Activated CD8-positive, alpha-beta memory T cell treated with anti-CD3 and anti-CD28 coated beads for 24 hours (primary cell): ENCODE measurements at places on chromosomes 6 and 20.
A peak's percentile ranks its signal among the peaks of the same experiment; 100 is the strongest.

DNA sequence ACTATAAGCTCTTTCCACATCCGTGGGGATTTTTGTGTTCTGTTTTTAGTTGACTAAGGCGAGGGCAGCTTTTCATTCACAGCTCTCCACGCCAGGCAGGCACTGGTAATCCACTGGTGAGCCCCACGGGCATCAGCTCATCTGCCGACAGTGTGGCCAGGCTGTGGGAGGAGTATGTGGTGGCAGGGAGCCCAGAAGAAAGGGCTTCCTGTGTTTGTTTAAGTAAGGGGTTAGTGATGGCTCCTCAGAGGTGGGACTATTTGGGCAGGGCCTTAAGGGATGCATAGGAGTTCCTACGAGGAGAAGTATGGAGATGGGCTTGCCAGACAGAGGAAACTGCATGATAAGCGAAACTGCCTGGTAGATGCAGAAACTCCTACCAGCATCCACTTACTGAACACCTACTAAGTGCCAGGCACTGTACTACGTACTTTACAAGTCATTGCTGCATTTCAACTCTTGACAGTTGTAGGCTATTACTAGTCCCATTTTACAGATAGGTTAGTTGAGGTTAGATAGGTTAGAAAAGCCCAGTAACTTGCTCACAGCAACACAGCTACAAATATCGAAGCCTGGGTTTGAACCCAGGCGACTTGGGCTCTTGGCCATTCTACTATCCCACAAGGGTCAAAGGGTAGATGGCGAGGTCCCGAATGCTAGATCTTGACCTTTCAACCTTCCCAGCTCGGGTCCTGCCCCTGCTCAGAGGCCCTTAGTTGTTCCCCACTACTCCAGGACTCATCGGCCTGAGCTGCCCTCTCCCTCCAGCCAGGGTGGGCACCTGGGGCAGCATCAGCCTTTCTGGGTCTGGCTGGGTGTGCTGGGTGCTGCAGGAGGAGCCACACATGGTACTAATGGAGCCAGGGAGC, 55.1 kb downstream of the CEBPB start:
- DNase-seq = no peak

GRCh38 chr20:3106658-3107463, 22.3 kb upstream of the AVP start:
- no peak for DNase-seq

DNA sequence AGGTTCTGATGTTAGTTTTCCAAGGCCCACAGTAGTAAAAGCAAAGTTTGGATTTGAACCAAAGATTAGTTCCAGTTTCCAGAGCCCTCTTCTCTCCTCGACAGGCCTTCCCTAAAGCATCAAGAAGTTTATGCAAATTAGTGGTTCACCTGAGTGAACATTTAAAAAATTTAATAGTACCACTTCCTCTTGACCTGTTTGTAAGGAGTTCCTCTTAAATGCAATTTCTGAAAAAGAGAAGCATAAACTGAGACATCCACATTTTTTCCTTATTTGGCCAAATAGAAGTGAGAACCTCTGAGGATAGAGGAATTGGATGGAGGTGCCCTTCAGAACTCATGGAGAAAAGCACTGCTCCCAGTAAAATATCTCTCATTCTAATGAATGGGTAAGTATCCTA, 1.2 kb upstream of the DSE start:
- no peak for DNase-seq

DNA sequence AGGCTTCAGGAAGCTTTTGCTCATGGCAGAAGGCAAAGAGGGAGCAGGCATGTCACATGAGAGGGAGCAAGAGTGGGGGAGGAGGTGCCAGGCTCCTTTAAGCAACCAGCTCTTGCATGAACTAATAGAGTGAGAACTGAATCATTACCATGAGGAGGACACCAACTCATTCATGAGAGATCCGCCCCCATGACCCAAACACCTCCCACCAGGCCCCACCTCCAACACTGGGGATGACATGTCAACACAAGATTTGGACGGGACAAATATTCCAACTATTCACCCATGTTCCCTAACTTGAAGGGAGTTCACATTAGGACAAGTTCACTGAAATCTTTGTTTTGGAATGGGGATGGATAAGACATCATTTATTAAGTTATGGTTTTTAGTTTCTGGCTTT, 155.2 kb upstream of the ESR1 start:
- DNase-seq = no peak

- no peak for DNase-seq
These were observed 296.5 kb downstream of the RNGTT start for GRCh38 chr6:88666901-88667300.

DNA sequence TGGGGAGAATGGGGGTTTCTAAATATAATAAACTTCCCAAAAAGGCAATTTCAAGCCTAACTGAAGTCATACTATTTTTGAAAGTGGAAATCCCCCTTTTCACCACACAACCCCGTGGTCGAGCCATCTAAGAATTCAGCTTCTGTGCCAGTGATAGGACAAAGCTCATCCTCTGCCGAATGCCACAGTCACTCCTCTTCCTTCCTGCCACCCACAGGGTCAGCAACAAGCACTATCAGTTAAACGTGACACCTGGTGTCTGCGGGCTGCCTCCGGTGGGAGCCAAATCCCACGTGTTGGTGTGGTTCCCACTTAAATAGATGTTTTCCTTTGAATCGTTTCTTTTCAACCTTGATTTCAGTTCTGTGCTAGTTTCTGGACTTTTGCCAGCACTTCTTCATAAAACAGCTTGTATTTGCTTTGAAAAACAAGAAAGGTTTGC, 60.7 kb downstream of the TNFAIP3 start:
- DNase-seq = peak; percentile 86

DNA sequence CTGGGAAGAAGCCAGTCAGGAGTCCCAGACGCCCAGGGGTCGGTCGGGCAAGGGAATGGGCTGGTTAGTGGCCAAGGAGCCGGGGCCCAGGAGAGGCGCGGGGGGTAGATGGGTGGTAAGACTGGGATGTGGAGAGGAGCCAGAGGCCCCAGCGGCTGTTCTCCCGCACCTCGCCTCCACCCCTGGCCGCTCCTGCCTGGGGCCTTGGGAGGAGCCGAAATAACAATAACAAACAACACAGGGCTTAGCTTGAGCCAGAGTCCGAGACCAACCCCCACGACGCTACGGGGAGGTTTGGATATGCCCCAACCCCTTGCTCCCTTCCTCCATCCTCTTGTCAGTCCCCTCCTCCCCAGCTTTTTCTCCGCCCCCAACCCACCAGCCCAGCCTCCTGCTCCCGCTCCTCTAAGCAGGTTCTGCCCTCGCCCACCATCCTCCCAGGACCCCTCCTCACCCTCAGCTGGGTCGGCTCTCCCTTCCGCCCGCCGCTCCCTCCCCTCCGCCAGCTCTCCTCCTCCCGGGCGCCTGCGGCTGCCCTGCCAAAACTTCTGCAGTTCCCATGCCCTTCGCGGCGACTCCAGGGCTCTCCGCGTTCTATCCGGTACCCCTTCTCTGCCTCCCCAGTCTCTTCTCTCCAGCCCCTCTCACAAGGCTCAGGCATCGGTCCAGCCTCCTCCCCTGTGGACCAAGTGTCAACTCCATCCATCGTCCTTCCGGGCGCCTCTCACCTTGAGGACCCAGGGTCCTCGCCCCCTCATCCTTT, 1.1 kb downstream of the RNF39 start:
- no peak for DNase-seq

DNA sequence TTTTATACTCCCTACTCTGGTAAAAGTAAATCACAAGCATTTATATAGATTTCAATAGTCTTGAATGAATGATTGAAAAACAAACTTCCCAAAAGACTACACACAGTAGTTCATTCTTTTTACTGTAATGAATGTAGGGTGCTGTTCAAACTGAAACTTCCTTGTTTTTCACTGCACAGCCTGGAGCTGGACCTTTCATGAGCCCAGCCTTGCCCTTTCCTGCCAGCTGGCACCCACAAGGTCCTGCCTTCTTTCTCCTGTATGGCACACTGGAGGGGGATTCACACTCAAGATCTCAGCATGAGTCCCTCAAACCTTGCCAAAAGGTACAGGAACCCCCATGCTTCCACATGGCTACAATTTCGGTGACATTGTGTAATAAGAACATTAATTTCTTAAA, 50.9 kb downstream of the COL12A1 start:
- no peak for DNase-seq
